ENCODE measurements at places on chromosomes 4 and X. TPM values are rescaled to one million over a fixed set of nuclear protein-coding genes. Genes with fewer than 3 reads are reported as not detected.

Gene RAB9B
- 1.3 TPM for total RNA-seq

- no peak for DNase-seq
These were observed 49.2 kb downstream of the IRF2 start for GRCh38 chr4:184424993-184425758.

- no peak for DNase-seq
These were observed 13.9 kb downstream of the MAMLD1 start for GRCh38 chrX:150377005-150377404.

DNA sequence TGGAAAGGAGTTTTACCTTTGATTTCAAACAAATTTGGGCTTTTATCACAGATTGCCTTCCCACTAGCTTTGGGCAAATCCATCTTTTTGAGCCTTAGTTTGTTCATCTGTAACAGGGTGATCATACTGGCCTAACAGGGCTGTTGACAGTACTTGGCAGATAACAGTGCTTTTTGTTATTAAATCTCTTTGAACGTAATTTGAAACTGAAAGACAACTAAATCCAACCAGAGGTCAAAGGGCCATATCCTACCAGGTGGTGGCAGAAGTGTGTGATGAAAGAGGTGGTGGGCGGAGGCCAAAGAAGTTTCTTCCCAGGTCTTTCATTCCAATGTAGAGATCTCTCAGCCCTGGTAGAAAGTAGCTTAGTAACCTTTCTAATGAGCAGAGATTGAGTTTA, 35.2 kb upstream of the TADA2B start:
- no peak for DNase-seq

DNA sequence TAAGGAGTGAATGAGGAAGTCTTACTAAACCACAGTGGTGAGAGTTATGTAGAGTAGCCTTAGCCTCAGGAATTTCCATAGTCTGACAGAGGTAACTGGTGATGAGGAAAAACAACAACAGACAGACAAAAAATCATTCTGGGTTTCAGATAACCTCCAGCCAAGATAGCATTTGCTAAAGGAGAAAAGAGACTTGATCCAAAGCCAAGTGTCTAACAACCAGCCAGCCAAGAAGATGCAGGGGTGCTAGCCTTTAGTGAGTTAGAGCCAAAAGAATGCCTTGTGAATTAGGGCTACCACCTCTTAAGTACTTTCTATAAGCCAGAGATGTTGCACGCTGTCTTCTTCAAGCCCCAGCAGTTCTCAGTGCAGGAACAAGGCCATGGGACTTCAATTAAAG, 478.0 kb upstream of the CPEB2 start:
- no peak for DNase-seq
